ENCODE measurements at places on chromosomes 3 and 15.

GRCh38 chr15:94105760-94106159, 125.6 kb upstream of the MCTP2 start:
- no peak for DNase-seq

DNA sequence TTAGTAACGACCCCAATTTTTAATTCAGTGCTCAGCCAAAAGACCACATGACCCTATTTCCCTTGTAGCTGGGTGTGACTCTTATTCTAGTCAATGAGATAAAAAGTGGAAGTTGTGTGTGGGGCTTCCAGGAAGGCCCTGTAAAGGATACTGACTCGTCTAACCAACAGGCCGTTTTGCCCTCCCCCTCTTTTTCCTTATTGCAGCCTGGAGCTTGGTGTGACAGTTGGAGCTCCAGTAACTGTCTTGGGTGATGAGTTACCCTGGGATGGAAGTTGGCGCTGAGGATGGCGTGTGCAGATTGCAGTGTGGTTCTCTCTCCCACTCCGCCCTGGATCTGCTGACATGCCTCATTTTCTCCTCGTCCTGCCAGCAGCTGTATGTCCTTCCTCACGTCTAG, 209.3 kb upstream of the PROK2 start:
- no peak for DNase-seq

GRCh38 chr15:100591835-100592234, 10.1 kb downstream of the LINS1 start:
- DNase-seq, result no peak

GRCh38 chr15:29029651-29030195, 143.9 kb downstream of the APBA2 start:
- no peak for DNase-seq

GRCh38 chr3:30319713-30320112, 286.7 kb upstream of the TGFBR2 start:
- peak; percentile 57 for DNase-seq

DNA sequence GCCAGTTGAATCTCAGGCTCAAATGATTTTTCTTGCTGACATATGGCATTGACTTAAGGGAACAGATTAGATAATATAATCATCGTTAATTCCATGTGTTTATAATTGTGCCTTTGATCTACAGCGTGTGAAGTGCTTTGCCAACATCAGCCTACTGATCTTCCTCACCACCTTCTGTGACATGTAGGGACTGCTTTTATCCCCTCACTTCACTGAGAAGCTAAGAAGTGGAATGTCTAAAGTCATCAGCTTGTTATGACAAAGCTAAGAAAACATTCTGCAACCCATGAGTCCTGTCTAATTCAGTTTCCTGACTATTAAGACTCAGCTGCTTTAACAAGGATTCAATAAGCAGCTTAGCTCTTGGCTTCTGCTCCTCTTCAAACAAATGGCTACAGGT, 106.0 kb downstream of the MYH15 start:
- DNase-seq, result peak; percentile 61

- DNase-seq, result no peak
Observed at GRCh38 chr15:29008846-29009245, 123.1 kb downstream of the APBA2 start.

GRCh38 chr3:170154084-170154483, 27.4 kb downstream of the PHC3 start:
- no peak for DNase-seq

DNA sequence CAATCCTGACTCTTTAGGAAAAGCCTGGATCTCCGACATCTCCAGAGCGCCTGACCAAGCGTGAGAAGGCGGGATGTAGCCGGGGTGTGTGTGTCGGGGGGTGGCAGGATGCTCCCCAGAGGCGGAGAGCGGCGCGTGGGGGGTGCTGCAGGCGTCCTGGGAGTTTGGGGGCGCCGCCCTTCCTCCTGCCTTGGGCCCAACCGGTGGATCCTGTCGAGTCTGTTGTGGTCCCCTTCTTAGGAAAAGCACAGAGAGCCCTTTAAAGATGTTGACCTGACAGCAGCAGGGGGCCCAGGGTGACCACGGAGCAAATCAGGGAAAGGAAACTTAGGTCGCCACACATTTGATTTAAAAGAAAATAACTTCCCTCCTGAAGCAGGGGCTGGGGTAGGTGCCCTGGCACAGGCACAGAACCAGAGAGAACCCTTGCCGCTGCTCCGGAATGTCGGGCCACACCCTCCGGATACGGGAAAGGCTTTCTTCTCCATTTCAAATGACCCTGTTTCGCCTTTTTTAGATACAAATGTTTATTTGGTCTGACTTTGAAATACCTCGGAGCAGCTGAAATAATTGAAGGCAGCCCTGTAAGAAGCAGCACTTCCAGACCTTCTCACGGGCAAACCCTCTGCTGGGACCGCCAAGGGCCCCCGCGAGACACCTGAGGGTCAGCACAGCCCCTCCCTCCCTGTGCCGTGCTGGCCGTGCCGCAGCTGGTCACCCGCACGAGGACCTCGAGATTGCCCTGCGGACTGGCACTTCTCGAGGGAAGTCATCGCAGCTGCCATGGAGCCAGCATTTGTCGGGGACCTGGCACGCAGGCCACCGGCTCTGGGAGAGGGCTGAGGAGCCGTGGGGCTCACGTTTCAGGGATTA, 102.9 kb upstream of the KLF13 start:
- no peak for DNase-seq

- no peak for DNase-seq
Observed at GRCh38 chr15:45544266-45545023, 21.9 kb upstream of the SLC30A4 start.

GRCh38 chr3:172181932-172182586, 142.7 kb downstream of the FNDC3B start:
- DNase-seq, result no peak

- no peak for DNase-seq
Observed at GRCh38 chr3:96803870-96804269, 10.5 kb upstream of the EPHA6 start.

- DNase-seq, result no peak
Observed at GRCh38 chr3:36250191-36250590, 130.1 kb upstream of the STAC start.

DNA sequence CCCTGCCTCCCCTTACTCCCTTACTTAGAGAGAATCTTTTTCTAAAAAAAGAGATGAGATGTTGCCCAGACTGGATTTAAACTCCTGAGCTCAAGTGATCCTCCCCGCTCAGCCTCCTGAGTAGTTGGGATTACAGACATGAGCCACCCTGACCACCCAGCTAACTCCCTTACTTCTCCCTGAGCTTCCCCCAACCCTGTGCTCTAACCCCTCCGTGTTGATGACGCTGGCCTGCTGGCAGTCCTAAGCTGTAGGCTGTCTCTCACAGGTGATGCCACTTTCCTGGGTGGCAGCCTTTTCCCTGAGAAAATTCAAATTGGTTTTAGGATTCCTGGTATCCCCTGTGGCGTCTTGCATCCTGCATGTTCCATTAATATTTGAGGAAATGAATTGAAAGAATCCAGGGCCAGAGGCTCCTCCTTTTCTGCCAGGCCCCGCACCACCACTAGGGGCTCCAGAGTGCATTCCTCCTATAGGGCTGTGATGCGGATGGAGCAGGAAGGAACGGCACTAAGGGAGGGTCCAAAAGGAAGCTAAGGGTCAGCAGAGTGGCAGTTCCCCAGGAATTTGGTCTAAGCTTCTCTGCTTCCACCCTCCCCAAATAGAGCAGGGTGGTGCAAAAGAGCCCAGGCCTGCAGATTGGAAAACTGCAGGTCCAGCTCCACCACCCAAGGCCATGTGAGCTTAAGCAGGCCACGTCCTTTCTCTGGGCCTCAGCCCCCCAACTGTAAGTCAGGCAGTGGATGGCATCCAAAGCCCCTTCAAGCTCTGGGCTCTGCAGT, 101.1 kb downstream of the DAPK2 start:
- DNase-seq, result peak; percentile 5

DNA sequence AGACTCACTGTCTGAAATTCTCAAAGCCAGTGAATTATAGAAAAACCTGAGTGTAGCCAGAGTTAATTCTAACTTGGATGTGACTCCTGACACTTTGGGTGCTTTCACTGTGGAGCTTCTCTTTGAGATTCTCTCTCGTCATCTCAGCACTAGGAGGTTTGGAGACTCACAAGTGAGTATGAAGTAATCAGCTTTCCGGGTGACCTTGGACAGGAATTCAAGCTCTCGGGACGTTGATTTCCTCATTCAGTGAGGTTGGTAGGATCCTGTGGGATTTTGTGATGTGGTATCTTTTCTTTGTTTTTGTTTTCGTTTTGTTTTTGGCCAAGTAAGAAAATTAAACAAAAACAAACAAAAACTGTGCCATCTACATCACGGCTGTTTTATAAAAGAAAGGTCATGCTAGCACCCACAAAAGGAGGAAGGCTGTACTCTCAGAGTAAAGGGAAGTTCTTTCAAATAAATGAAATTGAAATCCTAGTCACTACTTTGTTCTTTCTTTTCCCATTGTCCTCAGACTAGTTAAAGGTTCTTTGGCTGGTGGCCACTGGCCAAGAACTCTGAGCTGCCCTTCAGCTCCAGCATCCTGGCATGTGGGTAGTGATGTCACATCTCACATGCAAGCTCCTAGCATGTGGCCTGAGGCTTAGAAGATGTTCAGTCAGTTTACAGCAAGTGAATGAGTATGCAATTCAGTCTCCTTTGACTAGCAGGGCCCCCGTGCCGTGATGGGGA, 263.3 kb upstream of the TPM1 start:
- DNase-seq, result no peak

- no peak for DNase-seq
Observed at GRCh38 chr3:145170121-145170520, 990.9 kb downstream of the PLOD2 start.

- no peak for DNase-seq
Observed at GRCh38 chr15:94270570-94270969, 39.2 kb downstream of the MCTP2 start.

- no peak for DNase-seq
Observed at GRCh38 chr15:95267481-95267880, 1036.1 kb downstream of the MCTP2 start.

DNA sequence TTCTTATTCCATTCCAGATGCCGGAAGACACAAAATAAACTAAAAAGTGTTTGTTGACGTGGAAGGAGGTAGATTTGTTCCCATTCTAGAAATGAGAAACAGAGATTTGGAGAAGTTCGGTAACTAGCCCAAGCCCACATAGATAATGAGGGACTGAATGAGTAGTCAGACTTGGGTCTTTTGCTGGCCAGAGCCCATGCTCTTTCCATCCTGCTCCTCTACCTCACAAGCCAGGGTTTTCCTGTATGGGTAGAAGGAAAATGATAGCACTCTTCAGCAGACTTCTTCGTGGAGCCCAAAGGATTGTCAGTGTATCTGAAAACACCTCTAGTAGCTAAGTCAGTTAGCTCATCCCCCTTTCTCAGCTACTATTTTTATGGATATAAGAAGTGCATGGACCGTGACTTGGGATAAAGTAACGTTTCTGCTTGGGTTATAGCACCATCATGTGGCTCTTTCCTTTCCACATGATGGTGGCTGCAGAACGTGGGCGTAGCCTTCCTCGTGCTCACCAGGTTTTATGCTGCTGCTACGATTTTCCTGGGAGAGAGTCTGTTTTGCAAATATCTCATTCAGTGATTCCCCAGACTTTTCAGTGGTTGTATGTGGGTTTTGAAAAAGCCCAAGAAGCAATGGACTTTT, 84.6 kb downstream of the DGKG start:
- no peak for DNase-seq

- DNase-seq, result no peak
Observed at GRCh38 chr15:100693451-100693850, 91.1 kb downstream of the ASB7 start.

DNA sequence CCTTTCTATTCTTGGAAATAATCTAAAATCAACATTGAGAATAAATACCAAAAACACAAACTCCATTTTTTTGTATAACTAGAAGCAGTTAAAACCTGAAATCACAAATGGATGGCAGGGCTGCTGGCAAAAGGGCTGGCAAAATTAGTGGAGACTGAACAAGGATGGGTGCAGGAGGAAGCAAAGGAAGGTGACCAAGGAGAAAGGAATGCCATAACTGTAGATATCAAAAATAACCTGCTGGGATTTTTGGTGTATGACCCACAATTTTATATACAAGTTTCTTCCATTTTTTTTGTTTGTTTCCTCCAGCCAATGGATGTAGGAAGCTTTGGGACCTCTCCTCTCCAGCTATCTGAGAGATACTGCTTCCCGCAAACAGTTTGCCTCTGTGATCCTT, 12.7 kb downstream of the CFAP44 start:
- DNase-seq, result no peak

DNA sequence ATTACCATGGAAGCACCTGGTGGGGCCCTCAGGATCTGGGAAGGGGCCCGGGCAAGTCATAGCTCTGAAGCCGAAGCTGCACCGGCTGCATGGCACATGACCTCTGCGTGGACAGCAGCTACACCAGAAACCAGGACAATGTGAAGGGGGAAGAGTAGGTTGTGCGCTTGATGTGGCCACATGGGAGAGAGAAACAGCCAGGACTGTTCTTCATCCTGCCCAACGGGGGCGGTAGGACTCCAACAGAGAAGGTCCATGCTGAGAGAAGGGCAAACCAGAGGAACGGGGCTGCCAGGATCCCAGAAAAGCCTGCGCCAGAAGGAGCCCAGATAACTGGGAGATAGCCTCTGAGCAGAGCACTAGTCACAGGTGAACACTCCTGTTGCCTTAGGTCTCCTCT, 54.9 kb upstream of the PRR20G start:
- DNase-seq, result no peak

GRCh38 chr15:67127965-67128364, 62.6 kb downstream of the SMAD3 start:
- DNase-seq, result no peak

DNA sequence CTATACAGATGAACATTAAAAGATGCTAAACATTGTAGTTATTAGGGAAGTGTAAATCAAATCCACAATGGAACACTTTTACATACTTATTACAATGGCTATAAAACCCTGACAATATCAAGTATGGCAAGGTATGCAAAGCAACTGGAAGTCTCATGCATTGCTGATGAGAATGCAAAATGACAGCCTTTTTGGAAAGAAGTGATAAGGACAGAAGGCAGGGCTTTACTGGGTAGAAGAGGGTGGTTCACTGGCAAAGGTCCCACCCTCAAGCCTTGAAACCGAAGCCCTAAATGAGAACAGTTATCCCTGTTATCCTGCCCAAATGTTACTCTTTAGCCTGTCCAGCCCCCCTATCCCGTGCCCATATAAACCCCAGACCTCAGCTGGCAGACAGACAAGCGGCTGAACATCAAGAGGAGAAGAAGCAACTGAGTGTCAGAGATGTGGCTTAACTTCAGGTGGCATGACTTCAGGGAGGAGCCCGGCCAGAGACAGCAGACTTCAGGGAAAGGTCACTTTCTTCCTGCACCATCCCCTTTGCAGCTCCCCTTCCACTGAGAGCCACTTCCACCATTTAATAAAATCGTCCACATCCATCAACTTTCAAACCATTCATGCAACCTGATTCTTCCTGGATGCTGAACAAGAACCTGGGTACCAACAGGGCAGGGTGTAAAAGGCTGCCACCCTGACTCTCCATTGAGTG, 732 bp upstream of the GCSAM start:
- no peak for DNase-seq

DNA sequence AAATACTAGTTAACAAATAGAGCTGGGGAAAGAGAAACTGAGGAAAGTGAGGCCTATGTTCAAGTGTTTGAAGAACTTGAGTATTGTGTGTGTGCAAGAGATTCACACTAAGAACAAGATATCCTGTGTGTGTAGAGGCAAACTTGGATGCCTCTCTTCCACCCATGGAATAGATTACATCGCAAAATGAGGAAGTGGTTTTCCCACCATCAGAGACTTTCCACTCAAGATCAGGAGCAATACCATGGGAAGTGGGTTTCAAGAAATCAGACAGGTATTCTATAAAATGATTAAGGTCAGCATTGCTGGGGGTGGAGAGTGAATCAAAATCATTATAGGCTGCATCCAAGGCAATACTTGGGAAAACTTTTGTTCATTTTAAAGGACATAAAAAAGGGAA, 308.0 kb downstream of the FGF12 start:
- DNase-seq, result no peak

All from DMS 273 treated with DMSO at 0.1 percent for 48 hours (cell line).